ENCODE measurements at places on chromosomes 3 and 15. TPM values are rescaled to one million over a fixed set of nuclear protein-coding genes. Genes with fewer than 3 reads are reported as not detected.

- H3K27ac ChIP-seq: no peak overlapping the region
- no peaks in the 10 kb centered on the region for H3K4me1 ChIP-seq
- no peaks in the 10 kb centered on the region for H3K27me3 ChIP-seq
- H3K36me3 ChIP-seq: no peaks in the 10 kb centered on the region
- H3K4me3 ChIP-seq: no peak overlapping the region
Observed at GRCh38 chr3:18579661-18580060, 154.5 kb upstream of the SATB1 start.

- no peak overlapping the region for H3K27ac ChIP-seq
- no peaks in the 10 kb centered on the region for H3K27me3 ChIP-seq
- DNase-seq: no peak
- no peaks in the 10 kb centered on the region for H3K36me3 ChIP-seq
Observed at GRCh38 chr3:41040256-41040655, 159.0 kb upstream of the CTNNB1 start.

DNA sequence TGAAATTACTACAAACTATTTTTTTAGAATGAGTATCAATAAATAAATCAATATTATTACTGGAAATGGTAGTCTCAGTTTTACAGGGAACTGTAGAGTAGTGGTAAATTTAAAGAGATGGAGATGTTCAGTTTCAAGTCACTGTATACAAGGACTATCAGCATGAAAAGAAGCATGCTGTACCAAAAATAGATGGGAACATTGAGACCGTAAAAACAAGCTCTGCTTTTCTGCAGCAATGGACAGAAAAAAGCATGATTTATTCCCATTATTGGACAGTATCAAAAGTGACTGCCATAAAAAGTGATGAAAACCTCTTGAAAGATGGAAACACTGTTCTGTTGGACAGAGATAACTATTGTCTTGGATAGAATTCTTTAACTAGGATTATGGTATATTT lies 187.2 kb downstream of the EPHA6 start:
- no peak overlapping the region for H3K27ac ChIP-seq
- H3K4me1 ChIP-seq: no peaks in the 10 kb centered on the region
- DNase-seq: no peak
- H3K4me3 ChIP-seq: no peak overlapping the region
- H3K27me3 ChIP-seq: no peaks in the 10 kb centered on the region

- no peak for DNase-seq
- no peaks in the 10 kb centered on the region for H3K36me3 ChIP-seq
- peaks cover 7% of the 10 kb centered on the region for H3K4me1 ChIP-seq
Observed at GRCh38 chr3:169026543-169027182, 636.8 kb downstream of the MECOM start.

- H3K27me3 ChIP-seq: no peaks in the 10 kb centered on the region
- H3K4me1 ChIP-seq: no peaks in the 10 kb centered on the region
- no peak overlapping the region for H3K27ac ChIP-seq
- no peaks in the 10 kb centered on the region for H3K36me3 ChIP-seq
- DNase-seq: no peak
- no peak overlapping the region for H3K4me3 ChIP-seq
Observed at GRCh38 chr3:122000936-122001605, 21.0 kb downstream of the ILDR1 start.

GRCh38 chr15:41856716-41857115 lies 18.1 kb downstream of the PLA2G4B start:
- H3K27ac ChIP-seq: no peak overlapping the region
- H3K4me3 ChIP-seq: no peak overlapping the region
- no peaks in the 10 kb centered on the region for H3K36me3 ChIP-seq
- H3K4me1 ChIP-seq: peaks cover 8% of the 10 kb centered on the region
- DNase-seq: no peak

GRCh38 chr3:171284308-171285075 lies 175.7 kb downstream of the TNIK start:
- H3K27ac ChIP-seq: peak overlapping the region; percentile 23
- peaks cover 38% of the 10 kb centered on the region for H3K4me1 ChIP-seq
- no peaks in the 10 kb centered on the region for H3K36me3 ChIP-seq
- no peaks in the 10 kb centered on the region for H3K27me3 ChIP-seq

DNA sequence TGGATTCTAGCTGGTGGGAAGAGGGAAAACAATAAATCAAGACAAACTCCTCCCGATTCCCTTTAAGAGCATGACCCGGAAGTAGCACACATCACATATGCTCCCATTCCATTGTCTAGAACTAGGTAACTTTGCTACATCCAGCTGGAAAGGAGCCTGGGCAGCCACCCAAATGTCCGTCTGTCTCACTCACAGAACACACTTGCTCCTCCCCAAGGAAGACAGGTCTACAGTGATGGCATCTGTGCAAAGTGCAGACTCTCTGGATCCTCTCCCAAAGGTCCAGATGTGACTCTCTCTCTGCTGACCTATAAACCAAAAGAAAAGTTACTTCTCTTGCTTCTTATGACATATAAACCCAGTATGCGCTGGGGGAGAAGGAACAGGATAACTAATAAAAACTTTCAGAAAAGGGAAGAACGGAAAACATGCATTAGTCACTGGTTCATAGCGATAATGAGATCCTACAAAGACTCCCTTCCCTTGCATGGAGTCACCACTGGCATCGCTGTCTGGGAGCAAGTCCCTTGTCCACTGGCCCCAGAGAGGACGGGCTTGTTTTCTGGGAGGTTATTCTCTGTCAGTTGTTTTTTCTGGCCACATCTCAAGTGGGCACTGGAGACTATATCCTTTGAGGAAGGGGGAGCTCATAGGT lies 29.8 kb upstream of the EPHB3 start:
- DNase-seq: peak; percentile 31
- H3K36me3 ChIP-seq: no peaks in the 10 kb centered on the region
- H3K27ac ChIP-seq: no peak overlapping the region
- H3K4me1 ChIP-seq: no peaks in the 10 kb centered on the region

GRCh38 chr15:42914728-42915497 lies 5.7 kb downstream of the TTBK2 start:
- DNase-seq: no peak
- H3K36me3 ChIP-seq: no peaks in the 10 kb centered on the region
- H3K27me3 ChIP-seq: no peaks in the 10 kb centered on the region
- H3K27ac ChIP-seq: no peak overlapping the region
- no peak overlapping the region for H3K4me3 ChIP-seq

DNA sequence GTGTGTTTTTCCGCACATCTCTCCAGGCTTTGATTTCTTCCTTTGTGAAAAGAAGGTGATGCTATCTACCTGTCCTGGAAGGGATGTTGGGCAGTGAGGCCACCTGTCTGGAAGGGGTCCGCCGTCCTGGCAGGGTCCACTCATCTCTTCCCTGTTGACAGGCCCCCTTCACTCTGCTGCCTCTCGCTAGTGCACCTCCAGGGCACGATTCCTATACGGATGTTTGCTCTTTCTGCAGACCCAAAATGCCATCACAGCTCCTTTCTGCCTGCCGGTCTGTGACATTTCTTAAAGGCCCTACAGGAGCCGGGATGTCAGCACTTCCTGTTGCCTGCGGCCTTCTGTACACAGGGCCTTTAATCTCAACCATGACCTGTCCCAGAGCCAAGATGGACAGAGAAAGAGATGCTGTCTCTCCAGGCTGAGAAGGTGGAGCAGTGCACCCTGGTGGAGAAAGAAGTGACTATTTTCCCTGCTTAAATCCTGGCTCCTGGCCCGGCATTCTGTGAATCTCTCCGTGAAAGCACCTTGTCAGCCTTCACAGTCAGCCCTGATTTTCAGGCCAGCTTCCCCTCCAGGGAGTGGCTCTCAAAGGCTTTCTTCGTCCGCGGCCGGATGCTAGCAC lies 7.4 kb downstream of the FAM3D start:
- peaks cover 5% of the 10 kb centered on the region for H3K27me3 ChIP-seq
- peak; percentile 66 for DNase-seq
- no peak overlapping the region for H3K27ac ChIP-seq
- H3K4me3 ChIP-seq: no peak overlapping the region
- H3K36me3 ChIP-seq: no peaks in the 10 kb centered on the region
- no peaks in the 10 kb centered on the region for H3K4me1 ChIP-seq

- DNase-seq: no peak
- H3K36me3 ChIP-seq: peaks cover 25% of the 10 kb centered on the region
- H3K4me1 ChIP-seq: no peaks in the 10 kb centered on the region
- no peak overlapping the region for H3K4me3 ChIP-seq
Observed at GRCh38 chr15:48493763-48494225, 151.7 kb downstream of the FBN1 start.

DNA sequence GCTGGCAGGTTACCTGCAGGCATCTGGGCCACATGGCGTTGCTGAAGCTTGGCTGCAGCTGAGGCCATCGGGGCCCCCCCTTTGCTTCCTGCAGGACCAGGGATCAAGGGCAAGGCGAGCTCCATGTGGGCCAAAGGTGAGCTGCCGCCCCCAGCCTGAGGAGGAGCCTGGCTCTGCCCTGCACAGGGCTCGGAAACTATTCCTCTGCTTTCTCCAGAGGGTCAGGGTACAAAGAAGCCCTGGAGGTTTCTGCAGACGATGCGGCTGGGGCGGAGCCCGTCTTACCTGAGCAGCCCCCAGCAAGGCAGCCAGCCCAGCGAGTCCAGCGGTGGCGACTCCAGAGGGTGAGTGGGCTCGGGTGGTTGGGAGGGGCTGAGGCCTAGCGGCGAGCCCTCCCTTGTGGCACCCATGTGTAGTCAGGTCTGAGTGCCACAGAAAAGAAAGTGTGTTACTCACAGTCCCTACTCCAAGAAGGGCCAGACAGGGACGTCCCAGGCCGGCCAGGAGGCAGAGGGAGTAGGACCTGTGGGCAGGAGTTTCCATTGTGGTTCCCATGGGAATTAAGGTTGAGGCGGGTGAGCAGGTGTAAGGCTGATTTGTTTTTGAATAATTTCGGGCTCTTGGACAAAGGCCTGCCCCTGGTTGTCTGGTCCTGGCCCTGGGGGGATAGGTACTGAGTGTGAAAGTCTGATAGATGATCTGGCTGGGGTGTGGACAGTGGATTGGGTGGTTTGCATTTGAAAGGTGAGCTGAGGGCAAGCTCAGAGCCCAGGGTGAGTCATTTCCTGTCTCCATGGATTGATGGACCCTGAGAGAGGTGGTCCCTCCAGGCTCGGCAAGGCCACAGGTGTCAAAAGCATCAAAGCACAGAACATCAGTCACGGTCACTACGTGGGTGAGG lies 25.4 kb downstream of the CFAP100 start:
- peaks cover 42% of the 10 kb centered on the region for H3K27me3 ChIP-seq
- no peaks in the 10 kb centered on the region for H3K4me1 ChIP-seq
- H3K27ac ChIP-seq: no peak overlapping the region
- no peak for DNase-seq

DNA sequence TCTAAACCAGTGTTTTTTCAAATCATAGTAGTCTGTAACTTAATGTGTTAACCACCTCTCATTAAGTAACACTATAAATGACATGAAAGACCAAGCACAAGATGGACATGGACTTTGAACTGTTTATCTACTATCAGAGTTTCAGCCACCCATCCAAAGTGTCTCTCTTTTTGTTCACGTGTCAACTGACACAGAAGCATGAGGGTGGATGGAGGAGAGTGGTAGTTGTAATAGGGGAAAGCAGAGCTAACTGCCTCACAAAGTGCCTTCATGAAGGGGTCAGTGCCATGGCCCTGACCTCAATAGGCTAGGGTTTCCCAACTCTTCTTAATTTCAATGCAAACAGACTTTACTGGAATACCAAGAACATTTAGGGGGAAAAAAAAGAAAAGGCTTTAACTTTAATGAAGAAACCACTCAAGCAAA lies 32.1 kb upstream of the TRPM7 start:
- H3K27ac ChIP-seq: no peak overlapping the region
- no peak for DNase-seq
- H3K27me3 ChIP-seq: no peaks in the 10 kb centered on the region
- H3K36me3 ChIP-seq: peaks cover 69% of the 10 kb centered on the region
- no peaks in the 10 kb centered on the region for H3K4me1 ChIP-seq
- H3K4me3 ChIP-seq: no peak overlapping the region

GRCh38 chr3:178082326-178082906 lies 453.8 kb upstream of the KCNMB2 start:
- H3K36me3 ChIP-seq: no peaks in the 10 kb centered on the region
- H3K4me1 ChIP-seq: peaks cover 37% of the 10 kb centered on the region
- DNase-seq: no peak
- H3K27ac ChIP-seq: no peak overlapping the region
- no peaks in the 10 kb centered on the region for H3K27me3 ChIP-seq

GRCh38 chr3:99006686-99007085 lies 105.2 kb upstream of the DCBLD2 start:
- no peaks in the 10 kb centered on the region for H3K27me3 ChIP-seq
- no peaks in the 10 kb centered on the region for H3K4me1 ChIP-seq
- no peak for DNase-seq

GRCh38 chr3:38597502-38598060 lies 51.9 kb downstream of the SCN5A start:
- no peaks in the 10 kb centered on the region for H3K4me1 ChIP-seq
- no peaks in the 10 kb centered on the region for H3K36me3 ChIP-seq
- no peaks in the 10 kb centered on the region for H3K27me3 ChIP-seq
- H3K27ac ChIP-seq: no peak overlapping the region
- no peak overlapping the region for H3K4me3 ChIP-seq

Gene CPN2
- total RNA-seq: not detected

Gene TMCO5A
- not detected for total RNA-seq

Gene ENTPD3
- total RNA-seq: 7.5 TPM

Gene PAK6
- 76.7 TPM for total RNA-seq

Gene MYO9A
- total RNA-seq: 54.0 TPM

Gene SEC62
- total RNA-seq: 25.1 TPM

All from suprapubic skin (tissue), 4 donors.